ENCODE measurements at places on chromosomes 4 and X.

GRCh38 chr4:5982156-5982973 is 35.9 kb downstream of the C4orf50 start:
- DNase-seq = no peak

DNA sequence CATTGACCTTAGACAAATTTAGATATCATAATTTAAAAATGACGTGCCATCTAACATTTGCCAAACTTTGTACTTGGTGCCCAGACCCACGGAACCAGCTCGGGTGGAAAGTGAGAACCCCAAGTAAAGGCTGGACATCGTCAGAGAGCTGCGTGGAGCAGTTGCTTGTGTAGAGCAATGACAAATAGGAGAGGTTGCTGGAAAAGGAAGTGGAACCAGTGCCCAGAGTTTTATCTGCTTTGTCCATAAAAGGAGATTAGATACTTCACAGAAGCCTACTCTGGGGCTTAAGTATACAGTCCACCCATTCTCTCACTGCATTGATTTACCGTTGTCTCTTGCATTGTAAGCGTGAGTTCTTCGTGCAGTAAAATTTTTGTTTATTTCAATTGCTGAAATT is 5.4 kb upstream of the TBC1D1 start:
- no peak for DNase-seq

- DNase-seq = no peak
These were observed 65.0 kb downstream of the CLDN34 start for GRCh38 chrX:10032147-10032546.

DNA sequence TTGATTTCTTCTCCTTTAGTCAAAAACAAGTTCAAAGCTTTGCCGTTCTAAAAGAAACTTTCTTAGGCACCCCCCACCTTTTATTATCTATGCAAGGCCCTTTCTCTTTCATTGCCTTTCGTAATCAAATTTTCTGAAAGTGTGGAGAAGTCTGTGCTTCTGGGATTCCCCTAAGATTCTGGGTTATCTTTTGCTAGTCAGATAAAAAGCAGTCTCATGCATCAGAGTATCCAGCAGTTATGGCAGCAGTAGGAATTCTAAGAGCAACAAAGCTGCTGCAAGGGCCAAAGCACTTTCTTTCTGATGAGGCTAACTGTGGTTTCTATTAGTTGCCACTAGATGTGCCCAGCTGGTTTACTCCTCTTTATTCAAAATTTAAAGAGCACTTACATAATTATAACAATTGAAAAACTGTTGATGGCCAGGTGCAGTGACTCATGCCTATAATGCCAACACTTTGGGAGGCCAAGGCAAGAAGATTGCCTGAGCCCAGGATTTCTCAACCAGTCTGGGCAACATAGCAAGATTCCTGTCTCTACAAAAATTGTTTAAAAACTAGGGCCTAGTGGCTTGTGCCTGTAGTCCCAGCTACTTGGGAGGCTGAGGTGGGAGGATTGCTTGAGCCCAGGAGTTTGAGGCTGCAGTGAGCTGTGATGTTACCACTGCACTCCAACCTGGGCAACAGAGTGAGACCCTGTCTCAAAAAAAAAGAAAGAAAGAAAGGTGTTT is 296.2 kb downstream of the PAPSS1 start:
- DNase-seq = no peak

DNA sequence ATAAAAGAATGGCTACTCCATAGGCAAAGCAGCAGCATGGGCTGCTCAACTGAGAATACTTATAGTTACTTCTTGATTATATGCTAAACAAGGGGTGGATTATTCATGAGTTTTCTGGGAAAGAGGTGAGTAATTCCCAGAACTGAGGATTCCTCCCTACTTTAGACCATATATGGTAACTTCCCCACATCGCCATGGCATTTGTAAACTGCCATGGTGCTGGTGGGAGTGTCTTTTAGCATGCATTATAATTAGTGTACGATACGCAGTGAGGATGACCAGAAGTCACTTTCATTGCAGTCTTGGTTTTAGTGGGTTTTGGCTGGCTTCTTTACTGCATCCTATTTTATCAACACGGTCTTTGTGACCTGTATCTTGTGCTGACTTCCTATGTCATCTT is 141.5 kb downstream of the MAGEB17 start:
- no peak for DNase-seq

DNA sequence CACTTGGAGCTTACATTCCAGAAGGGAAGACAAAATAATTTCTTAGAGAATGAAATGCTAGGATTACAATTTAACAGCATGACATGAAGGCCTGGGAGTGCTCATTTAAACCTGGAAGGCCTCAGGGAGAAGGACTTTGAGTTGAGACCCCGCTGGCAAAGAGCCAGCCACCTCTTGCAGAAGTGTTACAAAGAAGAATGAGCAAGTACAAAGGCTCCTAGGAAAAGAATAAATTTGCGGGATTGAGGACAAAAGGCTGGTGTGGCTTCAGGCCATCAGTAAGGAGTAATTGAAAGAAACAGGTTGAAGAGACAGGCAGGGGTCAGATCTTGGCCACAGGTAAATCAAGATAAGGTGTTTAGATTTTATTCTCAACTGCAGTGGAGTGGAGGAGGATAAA is 3.1 kb upstream of the ELOVL6 start:
- peak; percentile 80 for DNase-seq

DNA sequence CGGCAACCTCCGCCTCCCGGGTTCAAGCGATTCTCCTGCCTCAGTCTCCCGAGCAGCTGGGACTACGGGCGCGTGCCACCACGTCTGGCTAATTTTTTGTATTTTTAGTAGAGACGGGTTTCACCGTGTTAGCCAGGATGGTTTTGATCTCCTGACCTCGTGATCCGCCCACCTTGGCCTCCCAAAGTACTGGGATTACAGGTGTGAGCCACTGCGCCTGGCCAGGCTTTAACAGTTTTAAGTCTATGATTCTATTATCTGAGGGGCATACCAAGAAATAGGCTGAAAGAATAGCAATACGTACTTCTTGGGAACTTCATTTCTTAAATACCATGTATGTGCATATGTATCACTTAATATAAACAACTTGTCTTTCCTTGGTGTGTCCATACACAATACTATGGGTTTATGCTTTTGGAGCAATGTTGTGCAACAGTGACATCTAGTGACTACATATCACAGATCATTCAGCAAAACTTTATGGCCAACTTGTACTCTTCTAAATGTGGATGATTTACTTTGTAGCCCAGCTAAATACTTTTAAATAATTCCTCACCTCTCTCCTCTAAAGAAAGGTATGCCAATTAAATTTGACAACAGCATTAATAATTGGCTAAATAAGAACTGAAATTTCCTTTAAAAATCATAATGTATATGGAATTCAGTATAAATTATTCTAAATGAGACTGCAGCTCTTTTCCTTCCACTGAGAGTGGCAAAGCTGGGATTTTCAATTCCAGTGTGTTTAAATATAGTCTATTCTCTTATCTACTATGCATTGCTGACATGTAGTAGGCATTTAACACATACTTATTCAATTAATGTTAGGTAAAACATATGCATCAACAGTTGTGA is 10.4 kb downstream of the SLC9B1 start:
- DNase-seq = no peak

- DNase-seq = peak; percentile 38
These were observed at the start of gene SPON2 for GRCh38 chr4:1172228-1172851. TSS of gene SPON2 (minus strand) at chr4:1172583.

DNA sequence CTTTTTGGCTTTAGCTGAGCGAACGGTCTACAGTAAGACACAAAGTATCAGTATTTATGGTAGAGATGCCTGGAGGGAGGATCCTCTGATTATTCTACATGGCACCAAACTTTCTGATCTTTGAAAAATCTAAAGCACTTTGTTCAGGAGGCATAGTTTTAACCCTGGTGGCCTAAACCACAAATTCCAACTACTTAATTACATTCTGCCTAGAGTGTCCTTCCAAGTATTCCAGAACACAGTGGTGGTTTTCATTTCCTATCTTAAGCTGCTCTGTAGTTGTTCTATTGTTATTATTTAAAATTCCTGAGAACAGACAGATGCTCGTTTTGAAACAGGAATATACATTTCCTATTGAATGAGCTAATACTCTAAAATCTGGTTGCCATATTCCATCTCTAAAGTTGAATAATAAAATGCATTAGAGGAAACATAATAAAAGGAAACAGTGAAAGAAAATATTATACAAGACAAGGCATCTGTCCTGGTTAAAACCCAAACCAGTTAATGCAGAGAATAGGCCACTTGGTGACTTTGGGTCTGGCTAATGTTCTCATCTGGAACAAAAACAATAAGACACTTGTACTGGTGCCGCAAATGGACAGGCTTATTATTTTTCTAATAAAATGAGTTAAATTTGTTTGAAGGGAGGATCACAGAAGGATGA is 657.4 kb downstream of the SPRY1 start:
- no peak for DNase-seq

GRCh38 chrX:136185401-136186022 is 38.2 kb downstream of the FHL1 start:
- no peak for DNase-seq

DNA sequence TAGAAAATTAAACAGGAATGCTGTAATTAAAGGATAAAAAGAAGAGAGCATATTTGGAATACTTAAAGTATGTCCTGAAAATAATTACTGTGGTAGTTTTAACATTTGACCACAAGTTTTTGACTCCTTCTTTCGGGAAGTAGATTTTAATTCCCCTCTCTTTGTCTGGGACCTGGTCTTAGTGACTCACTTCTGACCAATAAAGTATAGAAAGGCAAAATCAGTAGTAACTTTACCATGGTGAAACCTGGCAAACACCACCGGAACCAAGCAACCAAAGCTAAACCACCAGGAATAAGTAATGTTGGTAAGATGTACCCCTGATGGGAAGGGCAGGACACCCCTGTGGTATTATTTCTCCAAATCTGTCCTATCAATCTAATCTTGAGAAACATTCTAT is 314.8 kb downstream of the PDHA2 start:
- no peak for DNase-seq

DNA sequence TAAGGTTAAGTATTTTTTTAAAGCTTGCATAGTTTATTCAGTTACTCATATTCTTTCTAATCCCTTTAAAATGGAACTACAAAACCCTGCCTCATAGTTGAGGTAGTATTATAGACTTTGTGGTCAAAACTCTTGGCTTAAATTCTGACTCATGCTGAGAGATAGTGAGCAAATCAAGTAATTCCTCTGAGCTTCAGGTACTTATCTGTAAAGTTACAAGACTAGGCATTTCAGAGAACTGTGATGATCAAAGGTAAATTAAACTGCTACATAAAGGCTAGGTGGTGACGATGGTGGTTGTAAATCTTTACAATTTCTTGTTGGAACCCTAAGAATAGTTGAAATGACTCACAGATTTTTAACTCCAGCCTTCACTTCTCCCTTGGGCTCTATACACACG is 3.2 kb upstream of the CLOCK start:
- DNase-seq = no peak

GRCh38 chr4:139919004-139919403 is 235.0 kb downstream of the MAML3 start:
- no peak for DNase-seq

GRCh38 chrX:106731590-106731989 is 5.1 kb downstream of the RNF128 start:
- DNase-seq = no peak

DNA sequence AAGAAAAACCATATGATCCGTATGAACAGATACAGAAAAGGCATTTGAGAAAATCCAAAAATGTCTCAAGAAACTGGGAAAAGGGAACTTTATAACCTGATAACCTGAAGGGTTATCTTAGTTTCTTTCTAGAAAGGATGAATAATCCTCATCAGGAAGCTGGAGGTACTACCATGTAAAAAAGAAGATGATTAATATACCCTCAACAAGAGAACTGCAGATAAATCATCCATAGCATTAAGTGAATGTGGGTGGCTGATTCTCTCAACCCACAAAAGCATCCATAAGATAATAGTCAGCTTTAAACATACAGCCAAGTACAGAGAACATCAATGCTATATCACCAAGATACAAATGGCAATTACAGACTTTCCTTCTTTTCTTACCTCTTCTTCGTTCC is 26.4 kb downstream of the ANAPC10 start:
- DNase-seq = no peak

- no peak for DNase-seq
These were observed 98.2 kb upstream of the ARSJ start for GRCh38 chr4:114077610-114078009.
